ENCODE measurements at places on chromosomes 5 and 9. TPM values are rescaled to one million over a fixed set of nuclear protein-coding genes. Genes with fewer than 3 reads are reported as not detected.

DNA sequence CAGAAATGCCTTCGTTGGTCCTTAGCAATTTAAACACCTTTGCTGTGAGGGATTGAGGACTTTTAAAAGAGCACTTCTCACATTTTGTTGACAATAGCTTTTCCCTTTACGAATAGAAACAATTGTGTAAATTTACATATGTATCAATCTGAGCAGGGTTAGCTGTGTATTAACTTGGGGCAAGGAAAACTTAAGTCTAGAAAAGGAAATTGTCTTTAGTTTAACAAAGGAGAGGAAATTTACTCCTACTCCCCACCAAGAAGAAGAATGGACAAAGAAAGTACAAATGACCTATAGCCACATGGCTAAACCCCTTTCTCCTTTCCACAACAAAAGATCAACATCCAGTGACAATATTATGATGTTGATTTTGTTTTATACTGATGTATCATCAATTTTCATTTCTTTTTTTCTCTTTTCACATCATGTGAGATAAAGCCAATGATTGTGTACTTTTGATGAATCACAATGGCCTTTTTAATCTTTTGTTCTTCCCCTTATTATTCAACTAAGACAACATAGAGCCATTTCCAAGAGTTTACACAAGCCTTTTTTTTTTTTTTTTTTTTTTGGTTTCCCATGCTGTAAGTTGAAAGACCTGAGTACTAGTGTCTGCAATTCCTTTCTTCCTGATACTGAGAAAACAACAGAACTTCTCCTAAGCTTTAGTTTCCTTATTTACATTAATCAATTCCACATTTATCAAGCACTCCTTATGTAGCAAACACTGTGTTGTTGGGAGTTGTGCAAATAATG, 19.0 kb downstream of the FOXB2 start:
- H3K36me3 ChIP-seq = no peaks in the 10 kb centered on the region
- no peak overlapping the region for H3K27ac ChIP-seq
- no peak for DNase-seq
- H3K27me3 ChIP-seq = peaks cover 44% of the 10 kb centered on the region

- peaks cover 4% of the 10 kb centered on the region for H3K27me3 ChIP-seq
- no peaks in the 10 kb centered on the region for H3K4me1 ChIP-seq
- no peak overlapping the region for H3K4me3 ChIP-seq
- no peak for DNase-seq
- no peak overlapping the region for H3K27ac ChIP-seq
Observed at GRCh38 chr9:97478301-97478981, 23.0 kb upstream of the TMOD1 start.

GRCh38 chr9:127903557-127904475, 4.4 kb upstream of the ST6GALNAC6 start:
- peak overlapping the region; percentile 72 for H3K27ac ChIP-seq
- DNase-seq = no peak
- H3K36me3 ChIP-seq = no peaks in the 10 kb centered on the region
- H3K4me1 ChIP-seq = peaks cover 26% of the 10 kb centered on the region
- H3K4me3 ChIP-seq = peak overlapping the region; percentile 25

GRCh38 chr5:33223563-33224284, 217.0 kb upstream of the TARS1 start:
- DNase-seq = no peak
- no peaks in the 10 kb centered on the region for H3K27me3 ChIP-seq
- no peak overlapping the region for H3K27ac ChIP-seq
- no peak overlapping the region for H3K4me3 ChIP-seq
- H3K36me3 ChIP-seq = no peaks in the 10 kb centered on the region

- H3K27me3 ChIP-seq = no peaks in the 10 kb centered on the region
- no peak overlapping the region for H3K4me3 ChIP-seq
- H3K27ac ChIP-seq = peak overlapping the region; percentile 91
- peaks cover 60% of the 10 kb centered on the region for H3K36me3 ChIP-seq
- no peak for DNase-seq
- H3K4me1 ChIP-seq = peaks cover 79% of the 10 kb centered on the region
Observed at GRCh38 chr5:74630453-74631066, 10.0 kb downstream of the ENC1 start.

- H3K4me3 ChIP-seq = no peak overlapping the region
- no peaks in the 10 kb centered on the region for H3K27me3 ChIP-seq
- no peak overlapping the region for H3K27ac ChIP-seq
- peaks cover 10% of the 10 kb centered on the region for H3K4me1 ChIP-seq
Observed at GRCh38 chr9:92730897-92731296, 33.7 kb downstream of the BICD2 start.

- H3K4me3 ChIP-seq = no peak overlapping the region
- peaks cover 34% of the 10 kb centered on the region for H3K4me1 ChIP-seq
- no peaks in the 10 kb centered on the region for H3K36me3 ChIP-seq
- no peak for DNase-seq
- H3K27me3 ChIP-seq = no peaks in the 10 kb centered on the region
Observed at GRCh38 chr9:89439571-89439970, 58.3 kb downstream of the SEMA4D start.

DNA sequence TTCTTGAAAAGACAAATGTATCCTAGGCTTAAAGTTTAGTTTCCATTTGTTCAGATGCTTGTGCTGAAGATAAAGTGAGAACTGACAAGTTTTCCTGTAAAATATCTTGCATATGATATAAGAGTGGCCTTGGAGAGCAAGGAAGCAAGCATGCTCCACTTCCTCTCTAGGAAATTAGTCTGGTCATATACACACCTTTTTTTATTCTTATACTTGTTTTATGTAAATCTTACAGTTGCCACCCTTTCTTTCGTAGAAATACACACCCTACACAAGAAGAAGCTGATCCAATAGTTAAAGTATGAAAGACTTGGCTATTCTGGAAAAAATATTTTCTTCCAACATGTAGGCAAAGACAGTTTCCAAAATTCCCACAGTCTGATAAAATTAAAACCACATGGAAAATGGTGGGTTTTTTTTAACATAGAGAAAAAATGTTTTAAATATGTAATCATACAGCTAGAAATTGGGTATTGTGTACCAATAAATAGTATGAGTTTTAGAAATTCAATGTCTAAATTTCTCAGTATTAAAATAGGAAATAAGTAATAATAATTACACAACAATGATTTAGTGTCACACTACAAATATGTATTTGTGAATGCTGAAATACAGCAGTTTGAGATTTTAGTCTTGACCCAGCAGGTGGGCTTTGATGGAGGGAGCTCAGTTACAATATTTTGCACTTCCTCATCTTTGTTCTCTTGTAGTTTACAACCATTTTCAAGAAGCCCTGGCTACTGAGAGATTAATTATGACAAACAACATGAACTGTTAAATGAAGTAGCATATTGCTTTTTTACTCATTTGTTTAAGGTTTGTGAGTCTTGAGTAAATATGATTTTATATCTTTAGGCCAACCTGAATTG, 185.7 kb upstream of the GNA14 start:
- H3K27me3 ChIP-seq = no peaks in the 10 kb centered on the region
- peaks cover 17% of the 10 kb centered on the region for H3K4me1 ChIP-seq
- H3K36me3 ChIP-seq = peaks cover under 1% of the 10 kb centered on the region

GRCh38 chr9:106619211-106619610, 243.8 kb upstream of the ZNF462 start:
- no peak overlapping the region for H3K27ac ChIP-seq
- no peaks in the 10 kb centered on the region for H3K36me3 ChIP-seq
- peaks cover 26% of the 10 kb centered on the region for H3K4me1 ChIP-seq
- no peak for DNase-seq
- H3K27me3 ChIP-seq = no peaks in the 10 kb centered on the region

DNA sequence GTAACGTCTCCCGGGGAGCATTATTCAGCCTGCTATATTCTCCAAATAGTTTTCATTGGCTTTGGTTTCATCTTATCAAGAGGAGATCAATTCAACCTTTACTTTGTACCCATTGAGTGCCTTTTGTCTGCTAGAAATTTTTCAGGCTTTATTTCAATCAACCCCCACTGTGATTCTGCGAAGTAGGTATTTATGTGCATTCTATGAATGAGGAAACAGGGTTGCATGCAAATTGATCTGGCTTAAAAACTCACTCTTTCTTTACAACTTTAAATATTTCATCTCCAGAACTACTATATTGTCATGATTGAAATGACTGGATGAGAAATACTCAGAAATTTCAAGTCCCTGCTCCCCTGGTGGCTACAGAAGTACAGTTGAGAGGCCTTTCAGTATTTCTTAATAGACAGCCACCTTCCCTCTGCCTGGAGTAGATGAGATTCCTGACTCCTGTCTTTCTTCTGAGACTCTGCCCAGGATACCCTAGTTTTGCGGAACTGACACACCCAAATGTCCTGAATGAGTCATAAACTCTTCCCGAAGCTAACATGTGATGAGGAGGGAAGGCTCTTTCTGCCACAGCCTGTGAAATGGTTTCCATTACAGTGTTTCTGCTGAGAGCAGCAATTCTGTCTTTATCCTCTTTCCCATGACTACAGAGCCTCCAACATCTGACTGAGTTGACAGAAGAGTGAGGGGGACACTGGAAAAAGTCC, 52.6 kb upstream of the TNC start:
- peaks cover 4% of the 10 kb centered on the region for H3K27me3 ChIP-seq
- peaks cover 13% of the 10 kb centered on the region for H3K4me1 ChIP-seq
- H3K27ac ChIP-seq = no peak overlapping the region
- no peak for DNase-seq
- no peak overlapping the region for H3K4me3 ChIP-seq

DNA sequence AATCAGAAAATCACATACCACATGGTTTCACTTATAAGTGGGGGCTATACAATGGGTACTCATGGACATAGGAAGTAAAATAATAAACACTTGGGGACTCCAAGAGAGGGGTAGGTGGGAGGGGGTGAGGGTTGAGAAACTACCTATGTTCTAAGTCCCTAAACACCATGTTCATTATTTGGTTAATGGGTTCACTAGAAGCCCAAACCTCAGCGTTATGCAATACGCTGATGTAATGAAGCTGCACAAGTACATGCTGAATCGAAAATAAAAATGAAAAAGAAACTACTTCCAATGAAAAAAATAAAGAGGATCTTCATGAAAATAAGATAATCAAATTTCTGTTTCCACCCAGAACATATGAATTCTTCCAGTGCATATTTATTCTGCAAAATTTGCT, 208.5 kb downstream of the TMEM161B start:
- DNase-seq = no peak
- no peak overlapping the region for H3K27ac ChIP-seq
- no peaks in the 10 kb centered on the region for H3K27me3 ChIP-seq
- H3K4me3 ChIP-seq = no peak overlapping the region

- H3K36me3 ChIP-seq = no peaks in the 10 kb centered on the region
- no peak for DNase-seq
- peak overlapping the region; percentile 68 for H3K27ac ChIP-seq
- peaks cover 22% of the 10 kb centered on the region for H3K4me1 ChIP-seq
- H3K4me3 ChIP-seq = peak overlapping the region; percentile 31
Observed at GRCh38 chr9:78040726-78041125, 9.1 kb upstream of the GNAQ start.

- H3K4me3 ChIP-seq = no peak overlapping the region
- no peaks in the 10 kb centered on the region for H3K27me3 ChIP-seq
- H3K36me3 ChIP-seq = peaks cover 17% of the 10 kb centered on the region
- DNase-seq = no peak
Observed at GRCh38 chr9:108983885-108984284, 29.4 kb downstream of the CTNNAL1 start.

- H3K4me3 ChIP-seq = no peak overlapping the region
- peak overlapping the region; percentile 5 for H3K27ac ChIP-seq
- H3K36me3 ChIP-seq = peaks cover 15% of the 10 kb centered on the region
- no peaks in the 10 kb centered on the region for H3K27me3 ChIP-seq
- H3K4me1 ChIP-seq = no peaks in the 10 kb centered on the region
- no peak for DNase-seq
Observed at GRCh38 chr5:5483350-5483749, 60.9 kb downstream of the ICE1 start.

DNA sequence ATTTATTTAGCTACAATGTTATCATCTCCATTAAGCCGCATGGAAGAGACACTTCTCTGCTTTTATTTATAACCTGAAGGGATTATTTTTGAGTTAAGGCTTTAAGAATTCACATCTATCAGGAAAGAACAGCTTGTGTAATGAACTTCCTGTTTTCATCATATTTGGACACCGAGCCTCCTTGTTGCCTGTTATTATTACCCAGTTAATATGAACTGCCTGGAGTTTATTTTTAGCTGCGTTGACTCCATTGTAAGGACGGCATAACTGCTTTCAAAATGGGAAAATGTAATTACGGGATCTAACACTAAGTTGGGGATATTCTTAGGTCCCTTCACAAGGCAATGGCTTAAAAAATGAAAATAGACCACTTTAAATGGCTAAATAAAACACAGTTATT, 89.0 kb upstream of the NR4A3 start:
- no peaks in the 10 kb centered on the region for H3K27me3 ChIP-seq
- DNase-seq = no peak
- no peak overlapping the region for H3K27ac ChIP-seq
- H3K4me1 ChIP-seq = no peaks in the 10 kb centered on the region
- no peak overlapping the region for H3K4me3 ChIP-seq
- no peaks in the 10 kb centered on the region for H3K36me3 ChIP-seq

DNA sequence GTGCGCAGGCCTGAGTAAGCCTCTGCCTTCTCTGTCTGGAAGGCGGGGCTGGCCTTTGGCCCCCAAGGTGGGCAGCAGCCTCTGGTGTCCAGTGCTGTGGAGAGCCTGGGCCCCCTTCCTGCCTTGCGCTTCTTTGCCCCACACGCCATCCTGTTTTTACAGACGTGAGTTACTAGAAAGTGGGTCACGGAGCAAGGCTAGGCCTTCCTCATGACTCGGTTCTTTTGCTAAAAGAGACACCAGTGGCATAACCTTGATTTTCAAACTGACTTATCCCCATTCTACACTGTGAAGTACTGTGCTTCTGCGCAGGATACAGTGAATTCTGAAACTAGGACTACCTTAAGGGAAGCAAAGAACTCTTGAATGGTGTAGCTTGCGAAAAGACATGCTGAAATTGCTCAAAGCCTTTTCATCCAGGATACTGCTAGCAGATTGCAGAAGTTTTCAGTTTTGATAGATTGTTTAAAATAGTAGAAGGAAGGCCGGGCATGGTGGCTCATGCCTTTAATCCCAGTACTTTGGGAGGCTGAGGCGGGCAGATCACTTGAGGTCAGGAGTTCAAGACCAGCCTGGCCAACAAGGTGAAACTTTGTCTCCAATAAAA, 7.2 kb downstream of the ROPN1L start:
- no peak for DNase-seq
- H3K4me1 ChIP-seq = peaks cover 3% of the 10 kb centered on the region
- no peak overlapping the region for H3K4me3 ChIP-seq

DNA sequence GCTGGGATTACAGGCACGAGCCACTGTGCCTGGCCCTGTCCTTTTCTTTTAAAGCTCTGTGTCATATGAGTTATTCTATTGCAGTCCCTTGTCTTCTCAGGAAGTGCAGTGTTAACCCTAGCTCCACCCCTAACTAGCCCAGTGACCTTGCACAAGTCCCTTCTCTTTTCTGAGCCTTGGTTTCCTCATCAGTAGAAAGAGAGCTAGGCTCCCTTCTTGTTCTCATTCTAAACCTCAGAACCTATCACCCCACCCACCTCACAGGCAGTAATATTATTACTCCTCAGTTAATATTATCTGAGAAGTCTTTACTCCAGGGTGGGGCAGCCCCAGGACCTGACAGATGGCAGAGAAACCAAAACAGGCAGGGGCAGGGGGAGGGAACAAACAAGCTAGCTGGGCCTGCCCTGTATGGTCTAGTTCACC, 7.2 kb downstream of the CYFIP2 start:
- no peak overlapping the region for H3K4me3 ChIP-seq
- H3K4me1 ChIP-seq = peaks cover 15% of the 10 kb centered on the region
- H3K36me3 ChIP-seq = peaks cover 3% of the 10 kb centered on the region
- no peak for DNase-seq
- H3K27me3 ChIP-seq = no peaks in the 10 kb centered on the region

The IL7R gene
- not detected for total RNA-seq

The FBLL1 gene
- total RNA-seq = 3.3 TPM

The PPP1R26 gene
- 24.2 TPM for total RNA-seq

The NR3C1 gene
- total RNA-seq = 94.0 TPM

The PCDHA11 gene
- total RNA-seq = 8.1 TPM
